ENCODE measurements at places on chromosomes 3 and 15. TPM values are rescaled to one million over a fixed set of nuclear protein-coding genes. Genes with fewer than 3 reads are reported as not detected.

Gene MYO5A
- 5.0 TPM for polyA plus RNA-seq

- peaks cover 6% of the 10 kb centered on the region for H3K4me1 ChIP-seq
- H3K27ac ChIP-seq = no peak overlapping the region
- peaks cover 52% of the 10 kb centered on the region for H3K36me3 ChIP-seq
- H3K4me3 ChIP-seq = no peak overlapping the region
- no peaks in the 10 kb centered on the region for H3K27me3 ChIP-seq
- no peak for DNase-seq
These were observed 11.2 kb upstream of the LOXL1 start for GRCh38 chr15:73915082-73915481.

Gene ITIH1
- polyA plus RNA-seq = not detected

Gene ATP13A5
- polyA plus RNA-seq = not detected

DNA sequence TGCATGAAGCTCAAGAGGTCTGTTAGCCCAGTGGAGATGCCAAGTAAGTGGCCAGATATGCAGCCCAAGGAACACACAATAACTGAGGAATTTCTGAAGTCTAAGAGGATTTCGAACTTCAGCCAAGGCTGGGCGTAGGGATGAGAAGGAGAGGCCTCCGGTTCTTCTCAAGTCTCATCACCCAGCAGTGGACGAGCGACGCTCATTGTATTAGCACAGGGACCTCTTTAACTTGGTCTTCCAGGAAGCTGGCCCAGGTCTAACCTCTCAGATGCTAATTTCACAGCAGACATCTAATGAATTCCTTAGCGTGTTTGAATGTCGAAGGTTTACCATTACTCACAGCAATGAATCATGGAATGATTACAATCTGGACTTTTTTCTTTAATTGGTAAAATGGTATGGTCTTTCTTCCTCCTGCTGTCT is 85.0 kb downstream of the HES1 start:
- peaks cover 7% of the 10 kb centered on the region for H3K4me1 ChIP-seq
- H3K36me3 ChIP-seq = no peaks in the 10 kb centered on the region
- no peak overlapping the region for H3K4me3 ChIP-seq

DNA sequence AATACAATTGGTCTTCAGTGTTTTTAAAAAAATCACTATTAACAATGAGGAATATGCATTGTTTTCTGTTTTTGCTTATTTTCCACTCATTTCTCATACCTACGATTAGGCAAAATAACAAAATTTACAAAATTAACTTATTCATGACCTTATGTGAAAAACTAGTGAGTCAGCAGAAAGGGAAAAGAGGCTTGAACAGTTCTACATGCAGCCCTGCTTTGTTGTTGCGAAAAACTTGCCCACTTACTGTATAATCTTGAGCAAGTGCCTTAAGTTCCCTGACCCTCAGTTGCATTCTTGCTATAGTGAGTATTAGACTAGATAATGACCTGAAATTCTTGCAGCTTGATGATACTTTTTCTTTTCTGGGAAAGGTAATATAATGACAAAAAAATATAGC is 551.1 kb upstream of the BCHE start:
- H3K4me1 ChIP-seq = no peaks in the 10 kb centered on the region
- no peaks in the 10 kb centered on the region for H3K27me3 ChIP-seq
- H3K27ac ChIP-seq = no peak overlapping the region
- no peak for DNase-seq
- H3K36me3 ChIP-seq = no peaks in the 10 kb centered on the region
- no peak overlapping the region for H3K4me3 ChIP-seq

GRCh38 chr15:70974004-70974832 is 81.6 kb downstream of the LRRC49 start:
- no peak for DNase-seq
- H3K36me3 ChIP-seq = no peaks in the 10 kb centered on the region
- peaks cover 7% of the 10 kb centered on the region for H3K27me3 ChIP-seq
- H3K4me3 ChIP-seq = no peak overlapping the region

- no peak overlapping the region for H3K27ac ChIP-seq
- peaks cover 16% of the 10 kb centered on the region for H3K4me1 ChIP-seq
- DNase-seq = no peak
- H3K36me3 ChIP-seq = peaks cover 2% of the 10 kb centered on the region
- no peak overlapping the region for H3K4me3 ChIP-seq
These were observed 6.4 kb downstream of the C3orf52 start for GRCh38 chr3:112092496-112093179.

Gene TRAT1
- polyA plus RNA-seq = 56.8 TPM

Gene MKRN3
- polyA plus RNA-seq = 1.3 TPM

- no peaks in the 10 kb centered on the region for H3K27me3 ChIP-seq
- peak overlapping the region; percentile 95 for H3K4me3 ChIP-seq
- peak overlapping the region; percentile 97 for H3K27ac ChIP-seq
- H3K36me3 ChIP-seq = peaks cover 11% of the 10 kb centered on the region
- DNase-seq = peak; percentile 35
- H3K4me1 ChIP-seq = peaks cover 52% of the 10 kb centered on the region
These were observed 476 bp downstream of the IP6K2 start for GRCh38 chr3:48716508-48716981.

- no peak overlapping the region for H3K27ac ChIP-seq
- H3K4me1 ChIP-seq = no peaks in the 10 kb centered on the region
- peaks cover 2% of the 10 kb centered on the region for H3K36me3 ChIP-seq
- peaks cover 31% of the 10 kb centered on the region for H3K27me3 ChIP-seq
These were observed 46.8 kb upstream of the SLC6A1 start for GRCh38 chr3:10945683-10946287.

Gene CLCN2
- 0.12 TPM for polyA plus RNA-seq

DNA sequence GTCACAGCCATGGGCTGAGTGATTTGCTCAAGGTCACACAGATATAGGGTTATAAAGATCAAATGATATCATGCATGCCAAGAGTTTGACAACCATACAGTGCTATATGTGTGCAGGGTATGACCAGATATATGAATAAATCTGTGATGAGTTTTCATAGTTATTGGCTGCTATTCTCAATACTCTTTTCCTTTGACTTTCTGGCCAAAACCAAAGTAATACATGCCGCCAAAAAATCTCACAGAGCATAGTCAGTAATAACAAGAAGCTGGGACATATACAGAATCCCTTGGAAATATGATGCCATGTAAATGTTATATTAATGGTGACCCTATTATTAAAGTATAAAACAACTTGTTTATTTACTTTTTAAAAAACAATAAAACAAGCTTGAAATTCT is 11.6 kb upstream of the TSC22D2 start:
- H3K27me3 ChIP-seq = peaks cover 3% of the 10 kb centered on the region
- no peak overlapping the region for H3K27ac ChIP-seq
- no peak for DNase-seq
- H3K4me3 ChIP-seq = no peak overlapping the region

DNA sequence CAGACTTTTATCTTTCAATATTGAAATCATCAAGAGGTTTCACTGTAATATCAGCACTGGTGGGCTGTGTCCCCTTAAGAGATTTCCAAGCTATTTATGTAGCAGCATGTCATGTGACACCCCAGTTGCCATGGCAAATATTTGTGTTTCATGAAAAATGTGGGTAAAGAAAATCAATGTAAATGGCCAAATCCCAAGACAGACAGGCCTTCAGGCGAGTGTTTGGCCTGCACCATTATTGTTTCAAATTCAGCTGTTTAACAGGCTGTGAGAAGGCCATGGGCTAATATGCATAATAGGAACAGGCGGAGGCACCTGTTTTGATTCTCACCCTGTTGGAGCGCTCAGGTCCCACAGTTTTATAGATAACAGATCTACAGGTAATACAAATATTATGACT is 104.2 kb downstream of the IQCH start:
- H3K27ac ChIP-seq = no peak overlapping the region
- no peak overlapping the region for H3K4me3 ChIP-seq
- no peaks in the 10 kb centered on the region for H3K4me1 ChIP-seq
- no peaks in the 10 kb centered on the region for H3K27me3 ChIP-seq

- H3K27ac ChIP-seq = no peak overlapping the region
- H3K4me1 ChIP-seq = peaks cover 6% of the 10 kb centered on the region
- peak; percentile 38 for DNase-seq
- H3K36me3 ChIP-seq = no peaks in the 10 kb centered on the region
- no peaks in the 10 kb centered on the region for H3K27me3 ChIP-seq
- no peak overlapping the region for H3K4me3 ChIP-seq
These were observed 7.2 kb downstream of the LIPC start for GRCh38 chr15:58438956-58439355.

Gene CSPG4
- not detected for polyA plus RNA-seq

Gene SCAANT1
- polyA plus RNA-seq = not detected

DNA sequence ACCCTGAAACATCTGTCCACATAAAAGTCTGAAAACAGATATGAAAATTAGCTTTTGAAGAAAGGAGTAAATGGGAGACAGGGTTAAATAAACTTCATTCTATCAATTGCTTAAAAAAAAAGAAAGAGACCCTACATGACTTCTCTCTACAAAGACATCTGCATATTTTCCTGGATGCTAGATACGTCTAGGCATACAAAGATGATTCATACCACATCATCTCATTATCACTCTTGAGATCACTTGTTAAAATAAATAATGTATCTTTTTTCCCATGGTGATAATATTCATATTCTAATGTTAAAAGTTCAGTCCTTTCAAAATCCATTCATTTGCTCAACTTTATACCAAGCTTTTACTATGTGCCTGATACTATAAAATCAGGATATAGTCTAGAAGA is 295.8 kb downstream of the MAGI1 start:
- no peaks in the 10 kb centered on the region for H3K4me1 ChIP-seq
- H3K27ac ChIP-seq = no peak overlapping the region
- no peak for DNase-seq
- peaks cover 1% of the 10 kb centered on the region for H3K27me3 ChIP-seq
- H3K36me3 ChIP-seq = no peaks in the 10 kb centered on the region

- DNase-seq = no peak
- no peaks in the 10 kb centered on the region for H3K36me3 ChIP-seq
- no peaks in the 10 kb centered on the region for H3K27me3 ChIP-seq
- no peaks in the 10 kb centered on the region for H3K4me1 ChIP-seq
These were observed 231.3 kb upstream of the ARHGEF26 start for GRCh38 chr3:153889905-153890334.

DNA sequence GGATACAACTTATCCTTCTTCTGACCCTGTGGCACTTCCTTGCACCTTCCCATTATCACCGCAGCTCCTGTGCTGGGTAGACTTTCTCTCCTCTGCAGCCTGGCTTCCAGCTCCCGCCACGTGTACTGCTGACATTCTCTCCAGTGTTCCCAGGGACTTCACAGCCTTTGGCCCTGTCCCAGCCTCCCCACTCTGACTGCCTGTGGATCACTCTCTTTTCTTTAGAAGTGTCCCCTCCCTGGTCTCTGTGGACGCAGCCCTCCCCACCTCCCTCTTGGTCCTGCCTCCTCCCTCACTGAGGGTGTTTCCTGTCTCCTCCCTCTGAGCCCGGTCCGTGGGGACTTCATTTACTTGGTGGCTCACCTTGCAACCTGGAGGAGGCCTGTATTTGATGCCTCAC is 17.4 kb downstream of the PDIA5 start:
- no peaks in the 10 kb centered on the region for H3K36me3 ChIP-seq
- H3K4me1 ChIP-seq = peaks cover 32% of the 10 kb centered on the region
- no peak overlapping the region for H3K4me3 ChIP-seq
- DNase-seq = no peak
- H3K27ac ChIP-seq = no peak overlapping the region
- H3K27me3 ChIP-seq = no peaks in the 10 kb centered on the region

GRCh38 chr15:82554849-82555248 is 14.6 kb upstream of the RPS17 start:
- no peak overlapping the region for H3K4me3 ChIP-seq
- DNase-seq = no peak
- peaks cover 4% of the 10 kb centered on the region for H3K36me3 ChIP-seq
- no peak overlapping the region for H3K27ac ChIP-seq
- H3K4me1 ChIP-seq = no peaks in the 10 kb centered on the region

DNA sequence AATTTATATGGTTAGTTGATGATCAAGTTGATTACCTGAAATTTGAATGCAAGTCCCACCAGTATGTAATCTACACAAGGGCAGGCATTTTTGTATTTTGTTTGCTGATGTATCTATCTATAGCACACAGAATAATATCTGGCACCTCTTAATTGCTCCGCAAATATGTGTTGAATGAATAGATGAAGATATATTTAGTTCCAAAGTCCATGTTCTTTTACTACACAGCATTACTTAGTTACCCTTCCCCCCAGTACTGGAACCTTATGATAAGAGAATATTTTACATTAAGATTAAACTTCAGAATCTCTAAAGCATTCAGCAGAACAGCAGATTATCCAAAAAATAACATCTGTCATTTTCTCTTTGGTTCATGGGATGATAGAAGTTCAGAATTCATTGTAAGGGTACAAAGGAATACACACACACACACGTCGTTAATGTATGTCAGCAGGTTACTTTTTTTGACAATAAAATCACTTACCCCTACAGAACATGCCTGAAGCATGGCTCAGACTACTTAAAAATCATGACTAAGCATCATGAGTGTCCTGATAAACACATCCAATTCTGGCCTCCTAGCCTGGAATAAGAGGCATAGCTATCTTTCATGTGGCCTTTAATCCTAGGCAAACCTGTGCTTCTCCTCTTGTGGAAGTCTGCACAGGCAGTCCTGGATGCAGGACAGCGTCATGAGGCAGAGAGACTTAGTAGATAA is 148.9 kb upstream of the TBC1D5 start:
- H3K27me3 ChIP-seq = peaks cover 3% of the 10 kb centered on the region
- H3K36me3 ChIP-seq = peaks cover 10% of the 10 kb centered on the region
- no peak for DNase-seq
- H3K4me3 ChIP-seq = no peak overlapping the region
- H3K4me1 ChIP-seq = no peaks in the 10 kb centered on the region

GRCh38 chr3:143755978-143756377 is 92.3 kb downstream of the SLC9A9 start:
- no peak overlapping the region for H3K4me3 ChIP-seq
- no peaks in the 10 kb centered on the region for H3K27me3 ChIP-seq
- peaks cover 52% of the 10 kb centered on the region for H3K4me1 ChIP-seq
- no peak for DNase-seq
- H3K36me3 ChIP-seq = peaks cover 1% of the 10 kb centered on the region

- no peaks in the 10 kb centered on the region for H3K27me3 ChIP-seq
- no peaks in the 10 kb centered on the region for H3K36me3 ChIP-seq
- no peak overlapping the region for H3K27ac ChIP-seq
These were observed 343.2 kb downstream of the LSAMP start for GRCh38 chr3:116102037-116102436.

Gene TPRG1
- 10.6 TPM for polyA plus RNA-seq

- no peak overlapping the region for H3K27ac ChIP-seq
- H3K27me3 ChIP-seq = peaks cover 32% of the 10 kb centered on the region
- no peaks in the 10 kb centered on the region for H3K4me1 ChIP-seq
- H3K36me3 ChIP-seq = no peaks in the 10 kb centered on the region
- DNase-seq = no peak
These were observed 203.1 kb downstream of the OPA1 start for GRCh38 chr3:193796089-193796488.

Gene GP5
- 5.5 TPM for polyA plus RNA-seq

DNA sequence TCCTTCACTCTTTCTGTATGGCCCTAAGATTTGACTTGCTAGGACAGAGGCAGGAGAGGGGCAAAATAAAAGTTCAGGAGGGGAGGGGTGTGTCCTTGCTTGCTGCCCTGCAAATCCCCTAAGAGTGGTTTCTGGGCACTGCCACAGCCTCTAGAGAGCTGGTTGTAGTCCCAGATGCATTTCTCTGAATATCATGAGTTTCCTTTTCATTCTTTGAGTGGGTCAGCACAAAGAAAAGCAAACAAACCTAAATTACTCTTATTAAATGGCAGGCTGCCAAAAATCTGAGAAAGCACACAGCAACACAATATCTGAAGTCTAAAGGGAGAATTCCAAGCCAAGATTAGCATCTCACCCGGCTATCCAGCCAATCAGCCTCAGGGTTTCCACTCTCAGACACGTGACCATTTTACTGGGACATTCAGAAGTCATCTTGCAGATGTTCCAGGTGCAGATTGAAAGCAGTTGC is 919.3 kb downstream of the TUSC7 start:
- no peaks in the 10 kb centered on the region for H3K36me3 ChIP-seq
- no peak for DNase-seq
- H3K4me1 ChIP-seq = no peaks in the 10 kb centered on the region
- no peaks in the 10 kb centered on the region for H3K27me3 ChIP-seq

Gene GOLGA6L4
- not detected for polyA plus RNA-seq
